ENCODE measurements at places on chromosomes 1 and 21.

DNA sequence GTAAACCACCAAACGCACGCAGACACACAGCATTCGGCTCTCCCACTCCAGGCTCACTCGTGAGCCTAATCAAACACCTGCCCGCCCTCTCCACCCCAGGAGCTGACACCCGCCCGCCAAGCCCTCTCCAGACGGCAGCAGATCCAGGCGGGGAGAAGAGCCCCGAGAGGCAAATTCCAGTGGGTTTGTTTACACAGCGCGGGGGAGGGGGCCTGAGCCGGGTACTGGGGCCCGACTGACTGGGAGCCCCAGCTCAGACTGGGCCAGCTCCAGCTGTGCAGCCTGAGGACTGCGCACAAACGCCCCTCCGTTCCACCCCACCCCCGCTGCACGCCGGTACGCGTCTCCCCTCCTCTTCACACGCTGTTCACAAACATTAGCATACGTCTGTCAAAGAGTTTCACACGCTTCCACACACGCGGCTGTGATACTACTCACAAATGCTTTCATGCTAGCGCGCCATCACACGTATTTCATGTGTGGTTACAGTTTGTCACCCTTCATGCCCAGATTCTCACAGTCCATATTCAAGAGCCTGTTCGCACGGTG, 1.0 kb upstream of the EFNA1 start:
- DNase-seq = no peak

DNA sequence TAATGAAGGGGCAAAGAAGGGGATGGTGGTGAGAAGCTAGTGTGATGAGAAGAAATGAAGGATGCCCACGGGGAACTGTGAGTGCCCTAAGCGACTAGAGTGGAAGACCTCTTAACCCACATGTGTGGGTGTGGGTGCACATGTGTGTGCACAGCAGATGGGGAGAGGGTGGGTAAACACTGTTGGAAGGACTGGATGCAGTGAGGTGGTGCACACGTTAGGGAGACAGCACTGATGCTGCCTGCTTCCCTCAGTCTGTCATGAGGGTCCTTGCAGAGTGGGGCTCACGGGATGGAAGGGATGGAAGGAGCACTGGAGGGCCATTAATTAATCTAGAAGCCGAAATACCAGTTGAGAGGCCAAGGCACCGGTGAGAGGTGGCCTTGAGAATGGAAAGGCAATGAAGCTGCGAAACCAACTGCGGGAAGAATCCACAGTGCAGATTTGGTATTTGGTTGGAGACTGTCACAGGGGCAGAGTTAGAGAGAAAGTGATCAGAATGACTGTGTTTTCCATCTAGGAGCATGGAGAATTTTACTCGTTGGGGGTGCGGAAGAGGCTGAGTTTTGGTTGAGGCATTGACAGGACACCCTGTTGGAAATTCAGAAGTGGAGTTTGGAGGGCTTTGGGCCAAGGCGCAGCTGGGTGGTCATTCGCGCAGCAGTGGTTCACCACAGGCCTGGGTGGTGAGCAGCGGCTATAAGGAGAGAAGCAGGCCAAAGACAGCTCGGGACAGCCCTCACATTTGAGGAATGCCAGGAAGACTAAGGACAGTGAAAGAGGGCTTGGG, 15.8 kb downstream of the RCSD1 start:
- DNase-seq = no peak

DNA sequence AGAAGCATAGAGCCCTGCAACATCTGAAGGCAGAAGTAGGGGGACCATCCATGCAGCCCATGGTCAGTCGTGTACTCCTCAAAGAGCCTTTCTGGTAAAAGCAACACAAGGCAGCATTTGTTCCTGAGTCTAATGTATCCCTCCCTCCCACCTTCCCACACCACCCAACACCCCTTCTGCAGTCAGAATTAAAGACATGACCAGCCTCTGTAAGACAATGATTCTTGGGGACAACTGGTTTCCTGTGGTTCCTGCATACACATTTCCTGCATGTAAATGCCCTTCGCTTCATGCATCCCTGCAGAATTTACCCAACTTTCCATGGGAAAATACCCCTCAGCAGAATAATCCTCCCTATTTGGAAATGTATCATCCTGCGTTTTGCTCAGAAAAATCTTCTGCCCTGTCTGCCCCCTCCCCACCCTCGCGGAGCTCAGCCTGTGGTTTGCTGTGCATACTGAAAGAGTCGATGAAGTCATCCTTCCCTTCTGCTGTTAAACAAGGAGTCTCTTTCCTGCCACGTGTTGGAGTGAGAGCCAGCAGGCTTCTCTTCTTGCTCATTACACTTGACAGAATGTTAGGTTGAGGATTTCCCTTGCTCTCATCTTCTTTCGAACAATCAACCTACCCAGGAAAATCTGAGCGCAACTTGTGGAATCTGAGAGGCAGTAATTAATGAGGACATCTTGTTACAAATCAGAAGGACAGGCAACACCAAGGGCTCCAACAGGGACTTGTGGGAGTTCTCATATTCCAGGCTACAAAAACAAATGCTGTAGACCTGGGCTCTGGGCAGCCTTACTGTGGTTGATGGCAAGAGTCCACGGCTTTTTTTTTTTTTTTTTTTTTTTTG, 4.7 kb downstream of the TNN start:
- peak; percentile 11 for DNase-seq

DNA sequence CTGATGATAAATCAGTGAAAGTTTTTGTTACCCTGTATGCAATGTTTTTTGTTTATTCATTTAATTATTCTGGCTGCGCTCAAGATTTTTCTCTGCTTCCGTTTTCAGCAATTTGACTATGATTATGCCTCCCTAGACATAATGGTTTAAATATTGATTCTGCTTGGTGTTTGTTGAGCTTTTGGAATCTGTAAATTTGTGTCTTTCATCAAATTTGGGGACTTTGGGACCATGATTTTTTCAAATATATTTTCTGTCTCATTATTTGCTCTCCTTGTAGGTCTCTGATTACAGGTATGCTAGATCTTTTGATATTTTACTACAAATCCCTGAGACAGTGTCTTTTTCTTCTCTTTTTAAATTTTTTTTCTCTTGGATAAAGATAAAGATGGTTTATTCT, 92.1 kb downstream of the CACHD1 start:
- DNase-seq = no peak

DNA sequence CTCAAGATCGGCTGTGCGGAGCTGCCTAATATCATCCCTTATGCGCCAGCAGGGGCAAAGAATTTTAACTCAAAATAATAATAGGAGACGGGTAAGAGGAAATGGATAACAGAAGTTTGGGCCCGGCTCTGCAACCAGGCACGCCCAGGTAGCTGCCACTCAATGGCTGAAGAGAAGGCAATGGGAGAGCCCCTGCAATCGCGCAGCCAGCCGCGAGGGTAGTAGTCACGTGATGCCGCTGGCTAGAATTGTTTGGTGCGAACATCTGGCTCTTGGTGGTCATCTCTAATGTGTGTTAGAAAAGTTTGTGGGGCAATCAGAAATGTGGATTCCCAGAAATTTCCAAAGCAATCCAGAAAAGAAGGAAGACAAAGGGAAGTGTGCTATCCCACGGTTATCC, 12.3 kb downstream of the BARHL2 start:
- no peak for DNase-seq

GRCh38 chr1:53410701-53411100, 48.5 kb upstream of the DMRTB1 start:
- DNase-seq = no peak

DNA sequence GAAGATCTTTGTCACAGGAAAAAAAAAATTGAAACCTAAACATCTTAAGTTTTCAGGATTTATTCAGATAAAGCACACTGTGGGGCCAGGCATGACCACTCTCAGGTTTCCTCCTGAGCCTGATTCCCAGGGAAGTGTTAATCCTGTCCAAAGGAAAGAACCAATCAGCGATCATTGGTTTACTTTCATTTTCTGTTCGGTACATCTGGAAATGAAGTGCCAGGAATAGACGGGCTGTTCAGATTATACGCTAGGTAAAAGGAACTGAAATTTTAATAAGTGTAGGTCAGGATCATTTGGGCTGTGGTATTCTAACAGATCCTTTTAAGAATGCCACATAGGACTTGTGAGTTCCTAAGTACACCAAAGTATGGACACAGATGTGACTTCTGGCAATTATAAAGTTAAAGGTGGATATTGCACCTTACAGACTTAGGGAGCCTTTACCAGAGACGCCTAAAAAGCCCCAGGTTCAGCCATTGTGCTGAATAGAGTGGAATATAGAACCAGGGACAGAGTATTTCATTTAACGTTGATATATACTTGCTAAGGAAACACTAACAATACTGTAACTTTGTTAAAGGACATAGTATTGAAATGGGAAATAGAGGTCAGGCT, 9.3 kb upstream of the CACYBP start:
- no peak for DNase-seq

DNA sequence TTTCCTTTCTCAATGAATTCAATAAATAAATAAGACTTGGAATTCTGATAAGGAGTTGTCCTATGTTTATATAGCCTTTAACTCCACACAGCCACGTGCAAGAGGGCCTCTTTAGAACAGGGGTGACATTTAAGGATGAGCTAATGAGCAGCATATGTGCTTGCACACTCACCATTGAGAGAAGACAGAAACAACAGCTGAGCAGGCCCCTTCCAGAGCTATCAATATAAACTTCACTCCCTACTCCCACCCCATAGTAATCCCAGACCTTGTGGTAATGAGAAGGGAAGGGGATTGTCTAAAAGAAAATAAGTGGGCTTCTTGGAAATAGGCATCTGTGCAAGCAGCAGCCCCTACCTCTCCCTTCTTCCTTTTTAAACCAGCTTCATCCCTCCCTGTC, 176.0 kb downstream of the SEC16B start:
- DNase-seq = no peak

- no peak for DNase-seq
Measured at GRCh38 chr1:173432331-173432730, 44.8 kb upstream of the PRDX6 start.

- DNase-seq = no peak
Measured at GRCh38 chr1:204206121-204206520, 7.7 kb downstream of the GOLT1A start.

- no peak for DNase-seq
Measured at GRCh38 chr1:39063191-39063590, 37.0 kb downstream of the NDUFS5 start.

GRCh38 chr1:113692824-113693431, 66.4 kb downstream of the PHTF1 start:
- DNase-seq = no peak

DNA sequence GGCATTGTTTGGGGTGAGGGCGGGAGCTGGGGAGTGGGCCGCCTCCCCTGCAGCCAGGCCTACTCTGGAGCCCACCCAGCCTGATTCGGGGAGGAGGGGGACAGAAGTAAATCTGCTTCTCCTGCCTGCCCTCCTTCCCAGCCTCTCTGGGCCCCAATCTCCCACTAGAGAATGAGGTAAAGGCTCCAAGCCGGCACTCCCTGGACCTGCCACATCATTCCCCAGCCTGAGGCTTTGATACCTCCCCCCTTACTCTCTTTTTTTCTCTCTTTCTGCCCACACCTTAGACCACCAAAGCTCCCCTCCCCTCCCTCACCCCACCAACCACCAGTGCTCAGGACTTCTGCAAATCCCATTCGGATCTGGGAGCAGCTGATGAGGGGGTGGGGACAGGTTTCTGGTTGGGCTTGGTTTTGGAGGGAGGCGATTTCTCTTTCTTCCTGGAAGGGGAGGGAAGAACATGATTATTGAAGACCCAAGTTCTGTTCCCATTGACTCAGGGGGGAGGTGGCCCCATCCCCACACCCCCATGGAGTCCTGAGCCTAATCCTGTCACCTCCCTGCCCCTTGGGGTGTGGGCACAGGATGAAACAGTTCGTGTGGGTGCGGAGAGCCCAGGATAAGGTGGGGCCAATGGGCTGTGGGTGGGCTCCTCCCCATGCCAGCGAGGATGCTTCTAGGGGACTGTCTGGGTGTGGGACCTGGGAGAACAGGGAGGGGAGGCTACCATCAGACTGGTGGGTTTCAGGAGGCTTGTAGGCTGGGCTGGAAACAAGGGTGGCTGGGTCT, 1.3 kb downstream of the MAP7D1 start:
- DNase-seq = no peak

DNA sequence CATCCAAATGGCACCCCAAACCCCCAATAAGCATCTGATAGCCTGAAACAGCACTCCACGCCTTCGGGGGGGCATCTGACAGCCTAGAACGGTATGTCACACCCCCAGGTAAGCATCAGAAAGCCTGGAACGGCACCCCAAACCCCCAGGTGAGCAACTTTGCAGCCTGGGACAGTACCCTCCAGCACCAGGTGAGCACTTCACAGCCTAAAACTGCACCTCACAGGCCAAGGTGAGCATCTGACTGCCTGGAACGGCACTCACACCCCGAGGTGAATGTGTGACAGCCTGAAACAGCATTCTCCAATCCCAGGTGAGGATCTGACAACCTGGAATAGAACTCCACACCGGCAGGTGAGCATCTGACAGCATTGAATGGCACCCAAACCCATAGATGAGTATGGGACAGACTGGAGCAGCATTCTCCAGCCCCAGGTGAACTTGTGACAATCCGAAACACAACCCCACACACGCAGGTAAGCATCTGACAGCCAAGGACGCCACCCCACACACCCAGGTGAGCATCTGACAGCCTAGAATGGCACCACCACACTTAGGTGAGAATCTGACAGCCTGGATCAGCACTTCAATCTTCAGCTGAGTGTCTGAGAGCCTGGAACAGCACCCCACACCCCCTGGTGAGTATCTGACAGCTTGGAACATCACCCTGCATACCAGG, 18.3 kb upstream of the MMEL1 start:
- DNase-seq = no peak

DNA sequence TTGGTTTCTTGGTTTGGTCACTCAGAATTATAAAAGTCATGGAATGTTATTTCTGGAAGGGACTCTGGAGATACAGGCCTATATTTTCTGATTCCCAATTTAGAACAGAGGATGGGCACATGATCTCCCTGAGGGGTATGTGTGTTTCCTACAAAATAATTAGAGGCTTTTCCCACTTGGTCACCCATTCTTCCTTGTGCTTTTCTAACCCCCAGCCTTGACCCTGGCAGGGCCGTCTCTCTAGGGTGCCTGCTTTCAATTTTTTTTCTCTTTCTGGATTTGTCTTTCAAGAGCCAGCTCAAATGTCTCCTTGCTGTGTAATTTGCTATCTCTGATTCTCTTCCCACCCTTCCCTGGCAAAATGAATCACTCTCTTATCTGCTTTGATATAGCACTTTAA, 131.9 kb downstream of the HLX start:
- no peak for DNase-seq

GRCh38 chr1:217021956-217022355, 298.7 kb upstream of the ESRRG start:
- DNase-seq = no peak

- DNase-seq = no peak
Measured at GRCh38 chr1:205922314-205922713, 20.9 kb downstream of the SLC26A9 start.

DNA sequence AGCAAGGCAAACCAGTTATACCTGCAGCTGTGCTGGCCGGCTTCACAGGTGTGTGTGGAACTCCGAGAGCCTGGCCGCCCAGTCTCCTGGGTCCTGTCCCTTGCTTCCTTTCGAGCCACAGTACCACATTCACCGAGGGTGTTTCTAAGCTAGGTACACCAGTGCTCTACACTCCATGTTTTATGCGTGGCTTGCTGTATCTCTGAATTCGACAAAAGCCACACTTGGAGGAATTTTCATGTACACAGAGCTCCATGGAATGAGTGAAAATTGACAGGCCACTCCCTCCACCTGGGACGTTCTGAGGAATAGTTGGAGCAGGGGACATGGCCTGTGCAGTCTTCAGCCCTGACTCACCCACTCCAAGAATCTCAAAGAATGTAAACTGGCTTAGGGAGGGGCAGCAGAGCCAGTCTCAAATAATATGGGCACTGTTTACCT, 14.0 kb downstream of the ETS2 start:
- DNase-seq = no peak

- DNase-seq = no peak
Measured at GRCh38 chr1:220878191-220879075, 810 bp upstream of the HLX start.

- peak; percentile 8 for DNase-seq
Measured at GRCh38 chr21:17688912-17689874, 76.5 kb upstream of the BTG3 start.

All from stimulated activated CD4-positive, alpha-beta T cell treated with anti-CD3 and anti-CD28 coated beads, Interleukin-1b, Interleukin-23, amount 100 ng/mL, for 24 hours (primary cell).